ENCODE measurements at places on chromosomes 5 and 9. TPM values are rescaled to one million over a fixed set of nuclear protein-coding genes. Genes with fewer than 3 reads are reported as not detected.

Gene PPP6C
- total RNA-seq = 17.0 TPM

Gene PLEKHG4B
- 0.25 TPM for total RNA-seq

Gene PAEP
- total RNA-seq = not detected

Gene LECT2
- total RNA-seq = 6.5 TPM

Gene ZFP62
- total RNA-seq = 7.3 TPM

Gene HMCN2
- 3.0 TPM for total RNA-seq

Gene OTULINL
- total RNA-seq = 1.4 TPM

Gene TNIP1
- 74.5 TPM for total RNA-seq

Gene SLCO4C1
- total RNA-seq = 4.0 TPM

Gene HMHB1
- not detected for total RNA-seq

Gene INSYN2B
- not detected for total RNA-seq

Gene OLFM1
- 1.8 TPM for total RNA-seq

Gene CCDC152
- 0.70 TPM for total RNA-seq

Gene TIMD4
- 5.8 TPM for total RNA-seq

Gene ARHGAP26
- 7.4 TPM for total RNA-seq

Gene INSL4
- total RNA-seq = not detected

Gene CDC20B
- not detected for total RNA-seq

Gene FOXI1
- total RNA-seq = not detected

Gene BSPRY
- total RNA-seq = 0.33 TPM

Gene PCDHGA7
- total RNA-seq = 0.33 TPM

Gene SLC26A2
- 1.3 TPM for total RNA-seq

Gene FAM153A
- total RNA-seq = 0.73 TPM

Gene FGFR4
- 89.8 TPM for total RNA-seq

Gene UBAP1
- 28.4 TPM for total RNA-seq

Gene TAL2
- total RNA-seq = not detected

Gene PPP1R26
- 7.4 TPM for total RNA-seq

Gene LAMC3
- total RNA-seq = 7.1 TPM

Gene TCERG1
- 12.8 TPM for total RNA-seq

Gene CTNNA1
- total RNA-seq = 116 TPM

Gene SPINK4
- total RNA-seq = not detected

Gene NIPAL4
- not detected for total RNA-seq

Gene CCDC171
- 0.45 TPM for total RNA-seq

Gene KIF4B
- not detected for total RNA-seq

Gene FER
- total RNA-seq = 3.7 TPM

Gene SLC25A48
- total RNA-seq = 5.8 TPM

Gene VDAC1
- 91.2 TPM for total RNA-seq

Gene CATSPER3
- total RNA-seq = 0.86 TPM

Gene LHX3
- not detected for total RNA-seq

Gene ZFP2
- total RNA-seq = 0.63 TPM

Gene ANKDD1B
- 0.13 TPM for total RNA-seq

All from left lobe of liver (tissue), 2 donors.